Activated T-cell treated with anti-CD3 and anti-CD28 coated beads, Interleukin-2, amount 50 U/mL, for 24 hours (primary cell): ENCODE measurements at places on chromosomes 3 and 15.

- DNase-seq = no peak
Observed at GRCh38 chr3:66224220-66224619, 3.4 kb downstream of the SLC25A26 start.

DNA sequence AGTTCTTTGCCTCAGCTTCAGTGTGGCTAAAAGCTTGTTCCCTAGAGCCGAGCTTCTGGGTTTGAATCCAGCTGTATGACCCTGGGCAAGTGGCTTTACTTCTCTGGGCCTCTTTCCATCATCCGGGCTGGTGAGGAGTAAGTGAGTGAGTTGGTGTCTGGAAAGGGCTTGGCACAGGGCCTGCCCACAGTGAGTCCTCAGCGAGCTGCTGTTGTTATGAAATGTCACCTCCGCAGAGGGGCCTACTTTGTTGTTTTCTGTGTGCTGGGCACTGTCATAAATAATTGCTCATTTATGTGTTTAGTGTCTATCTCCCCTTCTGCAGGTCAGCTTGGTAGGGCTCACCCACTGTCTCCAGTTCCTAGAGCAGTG, 31.7 kb downstream of the SLC6A6 start:
- DNase-seq = no peak

DNA sequence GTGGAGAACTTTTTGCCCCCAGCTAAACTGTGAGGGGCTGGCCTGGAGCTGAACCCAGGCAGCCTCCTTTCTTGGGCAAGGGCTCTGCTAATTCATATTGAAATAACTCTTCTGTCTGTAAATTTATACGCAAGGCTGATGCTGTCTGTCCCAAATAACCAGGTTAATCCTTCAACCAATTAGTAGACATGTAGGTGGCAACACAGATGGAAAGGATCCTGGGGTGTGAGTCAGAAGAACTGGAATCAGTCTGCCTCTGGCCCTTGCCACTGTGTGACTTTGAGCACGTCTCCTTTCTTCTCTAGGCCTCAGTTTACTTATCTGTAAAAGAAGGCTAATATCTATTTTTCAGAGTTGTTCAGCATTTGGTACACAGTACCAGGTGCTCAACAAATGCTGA, 48.3 kb upstream of the IREB2 start:
- DNase-seq = no peak

GRCh38 chr3:141401573-141402475, 33.5 kb downstream of the ZBTB38 start:
- DNase-seq = no peak

GRCh38 chr15:42800731-42801474, 64.0 kb upstream of the CDAN1 start:
- no peak for DNase-seq

DNA sequence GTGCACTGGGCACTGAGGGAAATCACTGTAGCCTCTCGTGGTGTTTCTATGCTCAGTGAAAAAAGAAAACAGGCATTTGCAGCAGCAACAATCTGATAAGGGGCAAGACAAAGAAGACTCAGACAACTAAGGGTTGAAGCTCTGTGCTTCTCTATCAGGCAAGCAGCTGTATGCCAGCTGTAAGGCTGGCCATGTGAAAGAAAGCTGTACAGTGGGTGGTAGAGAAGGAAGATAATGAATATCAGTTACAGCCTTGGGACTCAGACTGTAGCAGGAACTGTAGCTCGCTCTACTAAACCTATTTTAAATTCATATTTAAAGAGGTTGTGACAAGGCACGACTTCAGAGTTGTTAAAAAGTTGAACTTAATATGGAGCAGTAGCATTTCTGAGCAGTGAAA, 76.3 kb downstream of the VGLL3 start:
- no peak for DNase-seq

DNA sequence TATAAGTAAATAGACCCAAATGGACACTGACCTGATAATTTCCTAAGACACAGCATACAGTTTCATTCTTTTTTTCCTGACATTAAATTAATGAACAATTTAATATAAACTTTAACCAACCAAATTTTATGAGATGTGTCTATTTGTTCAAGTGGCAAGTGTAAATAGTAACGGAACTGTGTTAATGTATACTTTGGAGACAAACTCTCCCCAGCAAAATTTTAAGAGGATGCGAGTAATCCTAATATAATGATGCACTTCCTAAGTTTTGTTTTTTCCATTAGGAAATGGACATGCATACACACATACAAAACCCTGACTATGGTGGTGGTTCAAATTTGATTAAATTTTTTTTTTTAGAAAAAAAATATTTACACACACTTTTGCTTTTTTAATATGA, 38.5 kb upstream of the MYH15 start:
- DNase-seq = no peak

DNA sequence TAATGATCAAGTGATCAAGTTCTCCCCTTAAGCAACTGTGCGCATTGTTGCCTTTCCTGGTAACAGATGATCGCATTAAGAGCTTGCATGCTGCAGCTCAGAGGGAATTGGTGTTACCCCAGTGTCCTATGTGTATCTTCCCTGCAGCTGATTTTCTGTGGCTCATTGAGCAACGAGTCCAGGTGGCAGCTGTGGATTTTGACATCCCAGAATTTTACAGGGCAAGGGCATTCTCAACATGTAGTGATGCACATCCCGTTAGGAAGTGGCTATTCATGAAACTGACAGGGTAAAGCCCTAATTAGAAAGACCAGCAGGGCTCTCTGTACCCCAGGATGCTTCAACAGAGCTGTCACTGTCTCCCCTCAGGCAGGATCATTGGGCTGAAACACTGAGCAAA, 232.8 kb downstream of the AGBL1 start:
- DNase-seq = no peak

- no peak for DNase-seq
Observed at GRCh38 chr3:149462581-149463011, 11.9 kb upstream of the TM4SF4 start.

DNA sequence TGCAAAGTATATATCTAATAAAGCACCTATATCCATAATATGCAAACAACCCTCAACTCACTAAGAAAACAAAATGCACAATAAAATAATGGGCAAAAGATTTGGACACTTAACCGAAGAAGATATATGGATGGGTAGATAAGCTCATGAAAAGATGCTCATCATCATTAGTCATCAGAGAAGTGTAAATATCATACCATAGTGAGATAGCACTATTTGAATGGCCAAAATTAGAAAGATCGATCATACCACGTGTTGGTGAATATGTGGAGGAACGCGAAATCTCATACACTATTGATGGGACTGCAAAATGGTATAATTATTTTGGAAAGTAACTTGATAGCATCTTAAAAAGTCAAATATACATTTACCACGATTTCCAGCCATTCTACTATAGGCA, 40.5 kb downstream of the PLS1 start:
- DNase-seq = no peak

DNA sequence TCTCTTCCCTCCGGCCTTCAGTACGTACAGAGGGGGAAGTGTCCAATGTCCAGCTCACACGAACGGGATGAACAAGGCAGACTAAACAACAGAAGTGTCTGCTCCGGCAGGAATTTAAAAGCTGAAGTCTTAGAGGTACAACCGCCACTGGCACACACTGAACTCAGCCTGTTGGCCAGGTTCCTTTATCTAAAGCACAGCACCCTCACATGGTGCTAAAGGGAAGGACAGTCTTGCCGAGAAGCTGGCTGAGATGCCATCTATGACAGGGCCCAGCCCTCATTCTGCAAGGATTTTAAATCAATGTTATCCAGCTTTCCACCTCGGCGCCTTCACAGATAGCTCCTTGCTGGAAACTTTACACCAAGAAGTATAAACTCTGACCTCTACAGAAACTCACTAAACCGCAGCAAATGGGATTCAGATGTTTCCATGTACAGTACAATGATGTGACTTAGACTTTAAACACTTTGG, 2.8 kb downstream of the ADAMTS17 start:
- peak; percentile 59 for DNase-seq

DNA sequence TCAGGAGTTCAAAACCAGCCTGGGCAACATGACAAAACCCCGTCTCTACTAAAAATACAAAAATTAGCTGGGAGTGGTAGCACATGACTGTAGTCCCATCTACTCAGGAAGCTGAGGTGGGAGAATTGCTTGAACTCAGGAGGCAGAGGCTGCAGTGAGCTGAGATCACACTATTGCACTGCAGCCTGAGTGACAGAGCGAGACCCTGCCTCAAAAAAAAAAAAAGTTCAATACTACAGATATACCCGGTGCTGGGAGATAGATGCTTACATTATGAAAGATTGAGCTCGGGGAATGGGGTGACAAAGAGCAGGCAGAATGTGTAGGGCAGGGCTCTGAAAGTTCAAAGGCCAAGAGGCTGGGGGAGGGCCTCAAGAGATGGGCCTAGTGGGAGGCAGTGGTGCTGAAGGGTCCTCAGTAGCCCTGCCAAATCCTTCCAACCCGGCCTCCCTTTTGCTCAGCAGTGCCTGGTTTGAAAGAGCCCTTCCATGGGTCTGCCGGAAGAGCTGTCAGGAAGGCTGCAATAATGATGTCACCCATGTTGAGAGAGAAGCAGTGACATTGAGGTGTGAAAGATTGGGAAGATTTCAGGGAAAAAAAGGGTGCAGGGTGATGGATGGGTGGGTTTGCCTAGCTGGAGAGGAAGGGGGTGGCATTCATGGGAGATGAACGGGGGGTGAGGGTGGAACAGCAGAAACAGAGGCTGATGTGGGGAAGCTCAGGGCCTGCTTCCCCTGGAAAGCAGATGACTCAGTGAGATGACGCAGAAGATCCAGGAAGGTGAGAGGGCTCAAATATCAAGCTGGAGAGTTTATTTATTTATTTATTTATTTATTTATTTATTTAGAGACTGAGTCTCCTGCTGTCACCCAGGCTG, 20.0 kb upstream of the IREB2 start:
- DNase-seq = no peak

GRCh38 chr15:45401665-45402161, 23.4 kb upstream of the GATM start:
- no peak for DNase-seq

DNA sequence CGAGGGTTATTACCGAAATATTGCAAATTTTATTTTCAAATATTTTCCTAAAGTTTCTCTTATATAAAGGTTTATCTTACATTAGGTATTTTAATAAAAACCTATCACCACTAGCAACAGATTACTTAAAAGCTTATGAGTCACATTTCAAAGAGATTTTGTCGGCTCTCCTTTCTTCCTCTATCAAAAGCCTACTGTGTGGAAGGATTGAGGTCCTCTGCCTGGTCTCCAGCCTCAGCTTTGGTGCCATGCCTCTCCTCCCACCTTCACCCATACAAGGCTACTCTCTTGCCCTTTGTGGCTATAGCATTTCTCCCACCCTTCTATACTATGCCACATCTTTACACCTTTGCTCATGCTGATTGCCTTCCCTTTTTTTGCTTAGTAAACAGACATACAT, 199.3 kb downstream of the TNIK start:
- DNase-seq = no peak

DNA sequence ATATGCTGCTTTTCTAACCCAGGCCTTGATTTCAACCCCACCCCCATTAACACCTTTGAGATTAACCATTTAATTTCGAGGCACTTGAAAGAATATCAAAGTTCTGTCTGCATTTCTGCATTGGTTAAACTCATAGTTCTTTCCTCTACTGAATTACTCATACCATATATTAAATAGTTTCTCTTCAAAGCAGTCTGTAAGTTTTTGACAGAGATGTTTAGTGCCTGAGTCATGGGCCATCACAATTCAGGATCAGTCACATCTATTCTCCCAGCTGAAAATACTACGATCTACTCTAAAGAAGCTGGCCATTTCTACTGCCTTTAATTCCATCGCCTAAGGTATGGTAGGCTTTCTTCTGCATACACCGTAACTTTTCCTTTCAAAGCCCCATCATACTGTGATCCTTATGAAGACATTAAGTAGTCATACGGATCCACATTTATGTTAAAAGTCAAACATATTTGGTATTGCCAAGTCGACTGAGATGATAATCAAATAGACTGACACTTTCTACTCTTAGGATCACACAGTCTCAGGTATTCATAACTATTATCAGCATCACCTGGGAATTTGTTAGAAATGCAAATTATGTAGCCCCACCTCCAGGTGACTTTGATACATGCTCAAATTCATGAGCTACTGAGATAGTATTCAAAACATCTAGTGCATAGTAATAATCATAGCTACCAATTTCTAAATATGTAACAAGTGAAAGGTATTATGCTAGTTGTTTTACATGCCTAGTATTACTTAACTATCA, 489.4 kb upstream of the IL12A start:
- no peak for DNase-seq

DNA sequence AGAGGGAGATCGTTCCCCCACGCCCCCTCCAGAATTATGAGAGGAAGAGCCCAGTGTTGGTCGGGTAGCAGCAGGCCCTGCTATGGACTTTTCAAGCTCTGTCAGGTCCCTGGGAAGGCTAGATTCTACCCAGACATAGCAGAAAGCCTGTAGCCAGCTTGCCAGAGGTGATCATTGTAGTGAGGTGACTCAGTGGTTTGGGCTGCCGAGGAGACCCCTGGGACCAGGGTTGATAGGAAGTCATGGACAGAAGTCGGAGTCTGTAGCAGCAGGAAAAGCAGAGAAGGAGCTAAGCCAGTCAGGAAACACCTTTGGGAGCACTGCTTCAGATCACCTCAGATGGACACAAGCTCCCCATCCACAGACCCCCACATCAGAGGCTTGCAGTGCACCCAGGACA, 67.7 kb downstream of the CCNL1 start:
- DNase-seq = no peak

DNA sequence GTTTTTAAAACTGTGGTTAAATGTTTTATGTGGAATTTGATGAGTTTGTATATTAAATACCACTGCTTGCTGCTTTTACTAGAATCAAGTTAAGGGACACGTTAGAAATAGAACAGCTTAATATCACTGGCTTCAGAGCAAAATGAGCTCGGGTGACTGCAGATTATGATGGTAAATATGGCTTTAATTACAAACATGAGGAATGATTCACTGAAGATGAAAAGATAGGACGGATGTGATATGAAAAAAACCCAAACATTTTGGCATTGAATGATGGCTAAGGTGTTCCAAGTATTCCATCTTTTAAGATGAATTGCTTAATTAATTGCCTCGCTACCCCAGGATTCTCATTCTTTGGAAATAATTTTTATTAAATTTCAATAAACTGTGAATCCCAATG, 33.7 kb downstream of the SLC24A1 start:
- no peak for DNase-seq

- DNase-seq = no peak
Observed at GRCh38 chr15:49622561-49622960, 1.7 kb downstream of the DTWD1 start.

DNA sequence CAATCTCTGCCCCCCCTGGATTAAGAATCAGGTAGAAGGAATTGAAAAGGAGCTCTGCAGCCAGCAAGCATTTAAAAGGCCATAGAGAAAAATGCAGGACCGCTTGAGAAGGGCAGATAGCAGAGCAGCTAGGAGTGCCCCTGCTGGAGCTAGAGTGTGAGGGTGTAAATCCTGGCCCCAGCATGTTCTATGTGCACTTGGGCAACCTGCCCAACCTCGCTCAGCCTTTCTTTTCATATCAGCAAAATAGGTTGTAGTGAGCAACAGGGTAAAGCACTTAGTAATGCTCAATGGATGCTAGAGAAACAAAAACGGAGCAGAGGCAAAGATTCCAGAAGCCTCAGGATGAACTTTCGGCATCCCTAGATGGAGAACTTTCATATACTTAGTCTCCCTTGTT, 25.0 kb upstream of the THBS1 start:
- DNase-seq = no peak

- DNase-seq = no peak
Observed at GRCh38 chr3:48689384-48689783, 3.7 kb upstream of the NCKIPSD start.

- no peak for DNase-seq
Observed at GRCh38 chr15:62972814-62973213, 69.7 kb upstream of the TPM1 start.

- DNase-seq = peak; percentile 31
Observed at GRCh38 chr15:88655103-88655553, 16.3 kb downstream of the ISG20 start.
